Astrocyte of the spinal cord (primary cell): ENCODE measurements at places on chromosomes 5 and 9.
A peak's percentile ranks its signal among the peaks of the same experiment; 100 is the strongest.

GRCh38 chr5:38468202-38468673, 88.2 kb downstream of the LIFR start:
- DNase-seq = peak; percentile 92

GRCh38 chr9:96605328-96605727, 14.3 kb downstream of the CDC14B start:
- no peak for DNase-seq

DNA sequence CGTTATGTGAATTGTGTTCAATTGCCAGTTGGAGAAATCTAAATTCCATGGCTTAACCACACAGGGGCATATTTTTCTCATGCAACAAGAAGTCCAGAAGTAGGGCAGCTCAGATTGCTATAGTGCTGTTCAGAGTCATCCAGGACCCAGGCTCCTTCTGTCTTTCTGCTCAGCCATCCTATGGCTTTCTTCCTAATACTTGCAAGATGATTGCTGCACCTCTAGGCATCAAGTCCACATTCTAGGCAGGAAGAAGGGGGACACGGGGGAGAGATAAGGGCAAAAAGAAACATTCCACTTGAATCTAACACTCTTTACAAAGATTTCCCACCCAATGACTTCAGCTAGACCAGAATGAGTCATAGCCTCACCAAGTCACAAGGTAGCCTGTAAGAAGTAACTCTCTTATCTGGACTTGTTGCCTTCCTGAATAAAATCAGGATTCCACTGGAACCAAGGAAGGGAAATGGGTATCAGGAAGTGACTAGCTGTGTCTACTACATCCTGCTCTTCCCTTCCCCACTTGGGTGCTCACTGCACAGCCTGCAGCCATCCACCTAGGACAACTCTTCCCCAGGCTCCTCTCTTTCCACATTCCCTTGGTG, 5.3 kb downstream of the ERAP2 start:
- peak; percentile 77 for DNase-seq

DNA sequence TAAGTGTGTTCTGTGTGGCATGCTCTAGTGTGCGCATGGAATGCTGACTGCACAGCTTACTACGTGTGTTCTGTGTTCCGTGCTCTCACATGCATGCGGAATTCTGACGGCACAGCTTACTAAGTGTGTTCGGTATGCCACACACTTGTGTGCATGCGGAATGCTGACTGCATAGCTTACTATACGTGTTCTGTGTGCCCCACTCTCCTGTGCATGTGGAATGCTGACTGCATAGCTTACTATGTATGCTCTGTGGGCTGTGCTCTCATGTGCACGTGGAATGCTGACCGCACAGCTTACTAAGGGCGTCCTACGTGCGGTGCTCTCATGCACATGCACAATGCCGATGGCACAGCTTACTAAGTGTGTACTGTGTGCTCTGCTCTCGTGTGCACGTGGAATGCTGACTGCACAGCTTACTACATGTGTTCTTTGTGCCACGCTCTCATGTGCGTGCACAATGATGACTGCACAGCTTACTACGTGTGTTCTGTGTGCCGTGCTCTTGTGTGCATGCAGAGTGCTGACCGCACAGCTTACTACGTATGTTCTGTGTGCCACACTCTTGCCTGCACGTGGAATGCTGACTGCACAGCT, 548.9 kb downstream of the IRX1 start:
- DNase-seq = no peak

- DNase-seq = peak; percentile 75
Observed at GRCh38 chr5:95846554-95847260, 24.2 kb upstream of the GLRX start.

- DNase-seq = peak; percentile 83
Observed at GRCh38 chr5:43514471-43514815, 505 bp downstream of the C5orf34 start.

GRCh38 chr9:128877852-128878251, 3.9 kb downstream of the KYAT1 start:
- DNase-seq = no peak

GRCh38 chr5:139248826-139249453, 44.6 kb upstream of the MATR3 start:
- no peak for DNase-seq

DNA sequence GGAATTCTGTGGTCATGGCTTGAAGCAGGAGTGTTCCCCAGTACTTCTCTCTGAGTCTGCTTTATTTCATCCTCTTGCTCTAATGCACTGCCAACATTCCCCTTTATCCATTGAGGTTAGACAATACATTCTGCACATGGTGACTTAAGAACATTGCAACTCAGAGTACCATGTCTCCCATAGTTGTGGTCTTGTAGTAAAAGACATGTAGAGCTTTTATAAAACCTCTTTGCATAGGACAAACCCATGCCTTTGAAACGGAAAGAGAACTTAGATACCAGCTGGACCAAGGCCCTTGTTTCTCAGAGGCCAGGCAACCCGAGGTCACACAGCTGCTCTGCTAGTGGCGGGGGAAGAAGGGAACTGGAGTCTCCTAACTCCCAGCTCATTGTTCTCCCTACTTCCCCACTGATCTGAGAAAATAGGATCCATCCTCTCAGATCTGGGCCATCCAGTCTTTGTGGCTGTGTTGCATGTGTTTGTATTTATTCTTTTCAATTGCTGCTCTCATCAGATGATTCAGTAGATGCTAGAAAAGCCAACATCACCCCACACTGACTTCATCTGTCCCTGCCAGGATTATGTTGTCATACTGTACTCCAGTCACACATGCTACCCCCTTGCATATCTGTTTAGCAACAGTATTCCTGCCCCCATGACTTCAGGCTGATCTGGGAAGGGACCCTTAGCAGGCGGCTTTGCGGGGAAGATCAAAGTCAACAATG, 236.9 kb downstream of the SAXO1 start:
- DNase-seq = peak; percentile 92

GRCh38 chr9:98612061-98612752, 96.5 kb downstream of the GABBR2 start:
- no peak for DNase-seq

- DNase-seq = no peak
Observed at GRCh38 chr9:12060067-12060466, 633.1 kb upstream of the TYRP1 start.

DNA sequence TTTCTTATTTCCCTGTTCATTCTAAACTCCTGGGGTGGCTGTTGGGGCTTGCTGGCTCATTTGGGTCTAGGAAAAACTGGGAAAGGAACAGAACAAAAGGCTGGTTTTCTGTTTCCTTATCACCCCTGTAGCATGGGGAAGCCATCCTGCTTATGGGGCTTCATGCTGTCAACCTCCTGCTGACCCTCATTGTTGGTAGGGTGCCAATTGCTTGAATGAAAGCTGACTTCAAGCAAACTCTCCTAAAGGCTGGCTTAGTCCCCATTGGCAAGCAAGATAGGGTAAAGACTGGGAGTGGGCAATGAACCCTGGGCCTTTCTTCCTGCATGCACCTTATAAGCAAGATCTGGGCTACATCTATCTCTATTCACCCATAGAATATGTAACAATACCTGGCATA, 511.6 kb downstream of the DMAC1 start:
- DNase-seq = no peak

- no peak for DNase-seq
Observed at GRCh38 chr9:3018071-3018470, 174.2 kb upstream of the PUM3 start.

- DNase-seq = peak; percentile 27
Observed at GRCh38 chr9:35114840-35115628, 628 bp downstream of the ATOSB start.

DNA sequence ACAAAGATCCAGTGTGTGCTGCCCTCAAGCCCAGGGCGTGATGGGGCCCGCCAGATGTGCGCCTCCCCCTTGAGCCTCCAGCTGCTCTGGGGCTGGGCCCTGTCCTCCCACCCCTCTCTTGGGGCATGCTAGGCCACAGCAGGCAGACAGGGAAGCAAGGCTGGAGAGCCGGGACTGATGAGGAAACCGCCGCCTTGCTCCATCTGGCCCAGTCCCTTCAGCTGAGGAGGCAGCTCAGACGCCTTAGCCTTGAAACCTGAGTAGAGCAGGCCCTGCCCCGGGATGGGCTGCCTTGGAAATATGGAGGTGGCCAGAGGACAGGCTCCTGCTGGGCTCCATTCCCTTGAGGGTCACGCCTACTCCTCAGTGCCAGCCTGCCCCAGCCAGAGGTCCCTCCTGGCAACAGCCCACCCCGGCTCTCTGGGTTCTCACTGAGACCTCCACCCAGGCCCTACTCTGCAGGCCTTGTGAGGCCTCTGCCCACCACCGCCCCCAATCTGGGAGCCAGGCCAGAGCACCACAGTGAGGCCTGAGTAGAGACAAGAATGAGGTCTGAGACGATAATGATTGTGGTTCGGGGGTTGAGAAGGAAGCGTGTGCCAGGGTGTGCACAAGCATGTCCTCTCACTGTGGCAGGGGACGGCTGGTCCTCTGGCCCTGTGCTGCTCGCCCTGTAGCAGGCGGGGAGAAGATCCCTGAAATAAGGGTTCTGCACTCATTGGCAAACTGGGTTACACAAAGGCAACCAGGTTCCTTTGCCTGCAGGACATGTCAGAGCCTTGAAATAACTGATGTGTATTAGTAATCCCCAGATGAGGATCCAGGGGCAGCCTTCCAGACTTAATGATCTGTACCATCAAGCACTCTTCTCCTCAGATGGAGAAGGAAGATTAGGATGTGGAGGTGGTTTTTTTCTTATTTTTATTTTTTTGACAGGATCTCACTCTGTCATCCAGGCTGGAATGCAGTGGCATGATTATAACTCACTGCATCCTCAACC, 30.9 kb downstream of the CXXC5 start:
- DNase-seq = peak; percentile 66

GRCh38 chr5:83246071-83246470, 168.7 kb downstream of the XRCC4 start:
- no peak for DNase-seq

- DNase-seq = no peak
Observed at GRCh38 chr9:83646500-83647239, 23.7 kb downstream of the IDNK start.

GRCh38 chr9:99090336-99091130, 14.4 kb upstream of the TGFBR1 start:
- no peak for DNase-seq

- DNase-seq = peak; percentile 63
Observed at GRCh38 chr5:5350101-5350500, 72.4 kb upstream of the ICE1 start.

DNA sequence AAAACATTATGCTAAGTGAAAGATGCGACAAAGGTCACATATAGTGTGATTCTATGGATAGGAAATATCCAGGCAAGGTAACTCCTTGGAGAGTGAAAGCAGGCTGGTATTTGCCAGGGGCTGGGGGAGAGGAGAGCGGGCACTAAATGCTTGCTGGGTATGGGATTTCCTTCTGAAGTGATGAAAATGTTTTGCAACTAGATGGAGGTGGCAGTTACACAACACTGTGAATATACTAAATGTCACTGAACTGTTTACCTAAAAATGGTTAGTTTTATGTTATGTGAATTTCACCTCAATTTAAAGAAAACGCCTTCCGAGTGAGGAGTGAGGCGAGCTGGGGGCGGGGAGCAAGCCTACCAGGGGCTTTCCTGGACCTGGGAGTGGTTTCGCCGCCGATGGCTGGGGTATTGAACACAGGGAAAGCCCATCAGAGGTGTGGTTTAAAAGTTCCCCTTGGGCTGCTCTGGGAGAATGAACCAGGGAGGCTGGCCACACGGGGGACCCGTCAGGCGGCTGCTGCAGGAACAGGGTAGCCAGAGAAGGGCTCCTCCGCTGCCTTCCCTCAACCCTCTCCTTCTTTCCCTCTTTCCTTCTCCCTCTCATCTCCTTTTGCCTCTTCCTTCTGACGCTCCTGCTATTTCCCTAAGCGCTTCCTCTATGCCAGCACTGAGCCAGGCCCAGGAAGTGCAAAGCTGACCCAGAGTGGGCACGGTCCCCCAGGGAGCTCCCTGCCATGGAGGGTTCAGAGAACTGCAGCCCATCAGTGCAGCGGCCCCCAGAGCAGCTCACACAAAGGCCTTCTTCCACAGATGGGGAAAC, 4.9 kb downstream of the AKNA start:
- DNase-seq = no peak

DNA sequence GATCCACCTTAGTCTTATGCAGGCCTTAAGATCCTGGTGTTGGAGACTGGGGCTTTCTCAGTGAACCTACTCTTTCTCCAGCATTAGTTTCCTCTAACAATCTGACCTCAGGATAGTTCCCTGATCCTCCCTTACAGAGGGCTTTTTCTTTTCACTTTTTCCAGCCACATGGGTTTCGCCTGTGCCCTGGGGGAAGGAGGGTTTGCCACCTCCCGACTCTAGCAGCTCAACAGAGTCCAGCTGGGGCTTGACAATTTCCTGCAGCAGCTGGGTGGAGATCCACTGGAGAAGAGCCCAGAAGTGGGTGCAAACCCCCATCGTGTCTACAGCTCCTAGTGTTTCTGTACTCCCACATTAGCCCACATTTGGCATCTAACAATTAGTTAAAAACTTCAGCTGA, 7.6 kb upstream of the TMEM252 start:
- no peak for DNase-seq

DNA sequence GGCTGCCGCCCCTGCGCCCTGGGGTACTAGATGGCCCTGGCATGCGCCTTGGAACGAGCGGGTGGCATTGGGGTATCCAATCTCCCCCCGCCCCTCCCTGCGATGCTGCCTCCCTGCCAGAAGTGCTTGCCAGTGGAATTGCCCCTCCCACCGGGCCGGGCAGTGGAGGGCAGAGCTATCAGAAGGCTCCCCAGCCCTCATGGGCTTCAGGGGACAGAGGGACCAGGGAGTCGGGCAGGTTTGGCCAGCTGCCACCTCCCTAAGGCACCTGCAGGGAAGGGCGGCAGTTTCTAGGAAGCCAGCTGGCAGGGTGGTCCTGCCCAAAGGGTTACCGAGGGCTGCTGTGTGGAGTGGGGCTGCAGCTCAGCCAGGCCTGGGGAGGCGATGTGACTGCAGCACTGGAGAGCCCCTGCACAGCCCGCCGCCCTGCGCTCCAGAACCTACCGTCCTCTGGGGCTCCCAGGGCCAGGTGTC, 52.8 kb upstream of the EGFL7 start:
- no peak for DNase-seq

DNA sequence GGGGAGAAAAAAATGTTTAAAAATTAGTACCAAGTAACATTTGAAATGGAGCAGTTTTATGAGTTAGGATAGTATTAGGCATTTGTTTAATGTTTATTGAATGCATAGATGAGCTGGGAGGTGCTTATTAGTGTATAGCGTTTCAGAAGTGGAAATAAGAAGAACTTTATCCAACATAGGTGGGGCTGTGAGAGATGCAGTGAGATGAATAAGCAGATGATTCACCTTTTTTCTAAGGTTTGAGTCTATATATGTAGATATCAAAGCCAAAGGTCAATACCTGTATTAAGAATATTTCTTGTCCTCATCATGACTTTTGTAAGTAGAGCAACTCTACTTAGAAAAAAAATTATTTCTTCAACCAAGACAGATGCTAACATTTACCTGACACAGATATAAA, 54.6 kb upstream of the POU4F3 start:
- DNase-seq = no peak

- no peak for DNase-seq
Observed at GRCh38 chr9:75889577-75889976, 896 bp upstream of the PCSK5 start.

DNA sequence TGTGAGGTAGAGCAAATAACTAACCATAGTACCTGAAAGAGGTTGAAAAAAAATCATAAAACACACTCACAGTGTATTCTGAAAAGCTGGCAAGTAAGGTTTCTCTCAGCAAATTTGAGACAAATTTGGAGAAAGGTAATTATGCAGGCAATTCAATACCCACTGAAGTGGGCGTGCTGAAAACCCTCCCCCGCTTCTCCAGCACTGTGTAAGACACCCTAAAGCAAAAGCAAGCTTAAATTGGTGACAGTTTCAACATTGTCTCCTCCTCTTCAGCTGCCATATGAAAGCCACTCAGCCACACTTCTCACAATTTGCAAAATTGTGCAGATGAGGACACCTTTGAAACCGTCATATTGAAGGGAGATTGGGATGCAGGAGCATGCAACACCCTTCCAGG, 322.3 kb upstream of the CDH6 start:
- no peak for DNase-seq
